Glutamatergic neuron (in vitro differentiated cells): ENCODE measurements at places on chromosomes 4 and X.

DNA sequence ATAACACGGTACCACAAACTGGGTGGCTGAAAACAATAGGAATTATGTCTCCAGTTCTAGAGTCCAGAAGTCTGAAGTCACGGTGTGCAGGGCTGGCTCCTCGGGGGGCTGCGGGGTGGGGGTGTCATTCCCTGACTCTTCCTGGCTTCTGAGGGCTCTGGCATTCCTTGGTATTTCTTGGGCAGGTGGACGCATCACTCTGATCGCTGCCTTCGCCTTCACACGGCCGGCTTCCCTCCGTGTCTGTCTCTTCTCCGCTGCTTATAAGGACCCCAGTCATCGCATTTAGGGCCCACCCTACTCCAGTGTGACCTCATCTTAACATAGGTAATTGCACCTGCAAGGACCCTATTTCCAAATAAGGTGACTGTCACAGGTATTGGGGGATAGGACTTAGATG is 134.6 kb downstream of the CPZ start:
- no peak for DNase-seq

- DNase-seq = no peak
Observed at GRCh38 chrX:70338290-70338689, 48.4 kb downstream of the KIF4A start.

DNA sequence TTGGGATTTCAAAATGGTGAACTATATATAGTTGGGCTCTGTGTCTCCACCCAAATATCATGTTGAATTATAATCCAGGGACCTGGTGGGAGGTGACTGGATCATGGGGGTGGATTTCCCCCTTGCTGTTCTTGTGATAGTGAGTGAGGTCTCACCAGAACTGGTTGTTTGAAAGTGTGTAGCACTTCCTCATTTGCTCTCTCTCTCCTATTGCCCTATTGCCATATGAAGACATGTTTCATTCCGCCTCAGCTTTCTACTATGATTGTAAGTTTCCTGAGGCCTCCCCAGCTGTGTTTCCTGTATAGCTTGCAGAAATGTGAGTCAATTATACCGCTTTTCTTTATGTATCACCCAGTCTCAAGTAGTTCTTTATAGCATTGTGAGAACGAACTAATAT is 545.6 kb downstream of the TRAM1L1 start:
- no peak for DNase-seq

GRCh38 chrX:107766470-107767150 is 9.0 kb downstream of the TSC22D3 start:
- DNase-seq = no peak

GRCh38 chr4:7410446-7410845 is 24.3 kb downstream of the PSAPL1 start:
- DNase-seq = no peak

DNA sequence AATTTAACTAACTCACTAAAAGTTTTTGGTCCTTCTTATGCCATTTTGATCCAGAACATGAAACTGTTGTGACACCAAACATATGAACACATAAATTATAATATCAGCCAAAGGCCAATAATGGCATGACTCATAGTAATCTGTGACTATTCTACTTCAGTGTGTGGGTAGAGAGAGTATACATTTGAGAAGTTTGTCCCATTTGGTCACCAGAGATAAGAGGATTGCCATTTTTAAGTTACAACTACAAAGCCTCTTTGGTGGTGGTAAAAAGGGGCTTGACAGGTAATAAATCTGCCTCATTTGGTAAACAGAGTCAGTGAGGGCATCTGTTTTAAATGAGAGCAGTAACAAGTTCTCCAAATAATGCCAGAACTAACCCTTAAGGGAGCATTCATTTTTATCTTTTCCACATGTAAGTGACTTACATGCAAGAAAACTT is 117.9 kb downstream of the TBC1D19 start:
- no peak for DNase-seq

GRCh38 chrX:65098851-65099250 is 122.6 kb upstream of the ZC4H2 start:
- DNase-seq = no peak

DNA sequence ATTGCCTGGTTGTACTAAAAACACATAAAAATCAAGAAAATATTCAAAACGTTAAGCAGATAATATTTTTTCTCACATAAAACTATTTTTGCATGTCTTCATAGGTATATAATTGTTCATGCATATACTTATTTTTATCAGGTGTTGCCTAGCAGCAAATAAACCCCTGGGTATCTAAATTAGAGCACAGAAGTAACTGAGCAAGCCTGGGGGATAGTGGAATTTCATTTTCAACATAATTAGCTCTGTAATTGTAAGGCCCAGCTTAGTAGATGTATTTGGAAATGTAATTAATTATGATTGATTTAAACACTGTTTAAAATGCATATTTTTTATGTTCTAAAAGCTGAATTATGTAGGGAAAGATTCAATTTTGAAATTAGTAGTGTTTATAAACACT is 82.9 kb downstream of the ANKRD50 start:
- no peak for DNase-seq

- peak; percentile 9 for DNase-seq
Observed at GRCh38 chr4:2069986-2070385, 10.9 kb downstream of the NAT8L start.
